CD4-positive, alpha-beta T cell treated with Interleukin-12 subunit alpha and Interleukin-12 subunit beta, for 1 hour (primary cell): ENCODE measurements at places on chromosomes 5 and 9.

GRCh38 chr5:96942078-96942477 lies 6.2 kb downstream of the LNPEP start:
- no peak for DNase-seq

- no peak for DNase-seq
Measured at GRCh38 chr5:32249668-32250067, 63.1 kb downstream of the MTMR12 start.

DNA sequence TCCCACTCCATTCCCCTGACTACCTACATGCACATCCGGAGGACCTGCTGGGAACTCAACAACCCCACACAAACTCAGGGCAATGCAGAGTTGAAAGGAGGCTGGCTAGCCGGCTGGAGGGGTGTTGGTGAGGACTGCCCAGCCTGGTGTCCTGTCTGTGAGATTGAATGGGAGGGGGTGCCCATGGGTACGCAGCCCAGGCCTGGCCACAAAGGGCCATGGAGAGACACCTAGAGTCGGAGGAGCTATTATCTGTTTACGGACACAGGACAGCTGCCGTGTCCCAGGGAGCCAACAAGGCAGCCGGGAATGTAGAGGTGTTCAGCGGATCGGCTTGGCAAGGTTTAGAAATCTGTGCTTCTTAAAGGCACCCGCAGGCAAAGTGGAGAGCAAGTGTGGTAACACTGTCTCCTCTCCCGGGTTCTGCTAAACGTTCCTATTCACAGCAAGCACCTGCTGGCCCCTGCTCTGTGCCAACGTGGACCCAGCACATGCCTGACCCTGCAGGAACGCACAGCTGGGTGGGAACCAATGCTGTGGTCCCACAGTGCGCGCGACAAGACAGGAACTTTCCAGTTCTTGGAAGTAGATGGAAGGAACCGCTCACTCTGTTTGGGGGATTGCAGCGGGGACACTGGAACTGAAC lies 166.7 kb downstream of the DAB2IP start:
- DNase-seq, result no peak

- DNase-seq, result no peak
Measured at GRCh38 chr9:27339661-27340284, 42.8 kb upstream of the EQTN start.

DNA sequence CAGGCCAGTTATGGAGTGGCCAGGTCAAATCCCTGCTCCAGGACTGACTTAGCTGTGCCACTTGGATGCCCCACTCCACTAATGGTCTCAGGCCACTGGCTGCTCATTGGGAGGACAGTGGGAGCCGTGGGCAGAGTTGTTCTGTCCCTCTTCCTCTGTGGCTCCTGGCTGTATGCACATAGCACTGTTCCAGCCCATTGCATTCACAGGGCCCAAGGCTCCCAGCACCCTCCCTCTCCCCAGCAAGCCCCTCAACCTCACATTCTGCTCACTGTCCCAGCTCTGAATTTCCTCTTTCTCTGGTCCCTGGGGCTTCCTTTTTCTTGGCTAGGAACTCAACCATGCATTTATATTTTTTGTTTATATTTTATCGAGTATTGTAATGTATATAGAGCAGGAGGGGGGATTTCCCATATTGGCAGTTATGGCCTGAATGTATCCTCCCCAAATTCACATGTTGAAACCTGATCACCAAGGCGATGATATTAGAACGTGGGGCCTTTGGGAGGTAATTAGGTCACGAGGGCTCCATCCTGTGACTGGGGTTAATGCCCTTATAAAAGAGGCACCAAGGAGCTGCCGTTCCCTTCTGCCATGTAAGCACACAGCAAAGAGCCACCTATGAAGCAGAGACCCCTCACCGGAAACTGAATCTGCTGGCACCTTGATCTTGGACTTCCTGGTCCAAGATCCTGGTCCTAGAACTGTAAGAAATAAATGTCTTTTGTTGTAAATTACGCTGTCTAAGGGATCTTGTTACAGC lies 17.0 kb upstream of the MVB12B start:
- no peak for DNase-seq

DNA sequence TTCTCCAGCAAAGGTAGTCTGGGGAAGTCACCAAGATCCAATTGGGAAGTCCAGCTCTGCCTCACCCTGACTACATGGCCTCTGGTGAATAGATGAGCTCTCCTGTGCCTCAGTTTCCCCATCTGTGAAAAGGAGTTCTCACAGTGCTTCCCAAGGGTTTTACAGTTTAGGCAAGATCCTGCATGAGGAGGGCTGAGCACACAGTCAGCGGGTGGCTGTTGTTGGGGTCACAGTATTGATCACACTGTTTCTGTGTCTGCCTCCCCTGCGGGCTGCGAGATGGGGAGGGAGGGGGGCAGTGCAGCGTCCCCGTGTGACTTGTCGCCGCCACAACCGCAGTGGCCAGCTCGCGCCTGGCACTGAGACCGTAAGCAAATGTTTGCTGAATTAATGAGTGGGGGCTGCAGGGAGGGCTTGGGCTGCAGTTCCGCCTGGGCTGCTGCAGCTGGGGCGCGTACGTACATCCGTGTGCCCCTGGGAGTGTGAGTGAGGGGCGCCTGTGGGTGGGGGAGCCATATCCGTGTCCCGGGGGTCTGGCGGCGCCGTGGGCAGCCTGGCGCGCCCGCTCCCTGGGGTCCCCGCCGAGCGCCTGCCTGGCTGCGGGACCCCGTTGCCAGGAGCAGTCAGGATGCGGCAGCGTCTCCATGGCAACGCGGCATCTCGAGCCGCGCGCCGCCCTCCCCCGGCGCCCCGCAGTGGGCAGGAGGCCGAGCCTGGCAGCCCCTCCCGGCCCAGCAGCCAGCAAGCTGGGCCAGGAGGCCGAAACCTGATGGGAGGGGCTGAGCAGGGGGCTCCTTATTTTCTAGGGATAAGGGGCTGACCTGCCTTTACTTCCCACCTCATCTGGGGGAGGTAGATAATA lies 31.4 kb upstream of the PSD2 start:
- DNase-seq, result peak; percentile 32
